ENCODE measurements at places on chromosomes 4 and X.

- DNase-seq, result no peak
Observed at GRCh38 chr4:97759785-97760184, 383.5 kb downstream of the STPG2 start.

- DNase-seq, result peak; percentile 53
Observed at GRCh38 chr4:742742-743311, 37.2 kb downstream of the PCGF3 start.

GRCh38 chr4:84894621-84895020 is 71.9 kb downstream of the WDFY3 start:
- no peak for DNase-seq

GRCh38 chrX:134602410-134602809 is 55.9 kb downstream of the PLAC1 start:
- no peak for DNase-seq

DNA sequence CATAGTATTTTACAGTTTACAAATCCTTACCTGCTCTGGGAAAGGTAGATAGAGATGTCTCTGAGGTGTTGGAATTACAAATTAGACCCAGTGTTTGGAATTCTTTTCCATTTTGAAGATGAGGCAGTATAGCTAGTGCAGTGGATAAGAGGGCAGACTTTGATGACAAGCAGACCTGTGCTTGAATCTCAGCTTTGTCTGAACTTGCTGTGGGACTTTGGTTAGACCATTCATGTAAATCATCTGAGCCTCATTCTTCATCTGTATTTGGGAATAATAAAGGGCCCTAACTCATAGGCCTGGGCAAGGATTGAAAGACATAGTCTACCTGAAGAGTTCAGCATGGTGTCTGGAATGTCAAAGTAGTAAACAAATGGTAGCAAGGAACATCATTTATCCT is 77.2 kb upstream of the BOD1L1 start:
- DNase-seq, result no peak

DNA sequence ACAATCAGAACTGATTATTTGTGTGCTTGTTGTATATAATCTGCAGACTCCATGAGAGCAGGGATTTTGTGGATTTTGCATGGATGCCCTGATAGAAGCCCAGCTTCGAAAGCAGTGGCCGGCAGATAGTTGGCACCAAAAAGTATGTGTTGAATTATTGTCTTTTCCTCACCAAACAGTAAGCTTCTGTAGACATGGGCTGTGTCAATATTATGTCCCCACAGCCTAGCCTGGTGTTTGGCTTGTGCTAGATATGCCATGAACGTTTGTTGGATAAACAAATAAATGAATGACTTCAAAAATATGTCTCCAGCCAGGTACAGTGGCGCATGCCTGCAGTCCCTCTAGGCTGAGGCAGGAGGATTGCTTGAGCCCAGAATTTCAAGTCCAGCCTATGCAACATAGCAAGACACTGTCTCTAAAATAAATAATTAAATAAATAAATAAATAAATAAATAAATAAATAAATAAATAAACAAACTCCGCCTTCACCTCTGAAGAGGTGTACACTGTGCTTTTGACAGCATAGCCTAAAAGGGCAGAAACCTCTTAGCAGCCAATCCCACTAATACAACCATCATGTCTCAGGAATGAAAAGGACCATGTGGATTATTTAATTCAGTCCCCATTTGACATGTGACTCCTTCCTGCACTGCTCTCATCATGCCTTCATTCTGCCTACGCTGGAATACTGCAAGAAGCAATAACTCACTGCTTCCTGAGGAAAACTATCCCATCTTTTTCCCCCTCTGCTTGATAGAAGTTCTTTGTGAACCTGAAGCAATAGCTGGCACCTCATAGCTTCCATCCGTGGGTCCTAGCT is 335.2 kb downstream of the FBXW7 start:
- DNase-seq, result no peak

- DNase-seq, result no peak
Observed at GRCh38 chr4:118850488-118851173, 14.7 kb upstream of the SEC24D start.

- DNase-seq, result no peak
Observed at GRCh38 chrX:3066555-3066954, 25.3 kb downstream of the ARSF start.

GRCh38 chr4:119738901-119739300 is 110.3 kb upstream of the PDE5A start:
- DNase-seq, result no peak

GRCh38 chr4:40046311-40046980 is 10.2 kb upstream of the N4BP2 start:
- no peak for DNase-seq

- no peak for DNase-seq
Observed at GRCh38 chr4:66073961-66074360, 403.7 kb upstream of the EPHA5 start.

- DNase-seq, result no peak
Observed at GRCh38 chrX:10884246-10884645, 226.9 kb upstream of the HCCS start.

- no peak for DNase-seq
Observed at GRCh38 chr4:5041699-5042098, 9.6 kb upstream of the STK32B start.

DNA sequence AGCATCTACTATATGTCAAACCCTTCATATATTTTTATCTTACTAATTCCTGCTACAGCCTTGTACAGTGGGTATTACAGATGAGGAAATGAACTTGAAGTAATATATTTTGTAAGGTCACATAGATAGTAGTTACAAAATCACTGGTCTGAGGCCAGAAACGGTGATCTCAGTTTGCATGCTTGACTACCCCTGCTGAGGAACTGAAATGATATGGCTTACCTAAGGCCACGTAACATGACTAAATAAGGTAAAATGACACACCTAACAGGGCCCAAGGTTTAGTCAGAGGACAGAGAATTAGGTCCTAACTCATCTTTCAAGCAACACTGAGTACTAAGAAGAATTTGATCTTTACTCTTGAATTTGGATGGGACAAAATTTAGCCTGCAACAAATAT is 1.5 kb upstream of the COMMD8 start:
- no peak for DNase-seq

DNA sequence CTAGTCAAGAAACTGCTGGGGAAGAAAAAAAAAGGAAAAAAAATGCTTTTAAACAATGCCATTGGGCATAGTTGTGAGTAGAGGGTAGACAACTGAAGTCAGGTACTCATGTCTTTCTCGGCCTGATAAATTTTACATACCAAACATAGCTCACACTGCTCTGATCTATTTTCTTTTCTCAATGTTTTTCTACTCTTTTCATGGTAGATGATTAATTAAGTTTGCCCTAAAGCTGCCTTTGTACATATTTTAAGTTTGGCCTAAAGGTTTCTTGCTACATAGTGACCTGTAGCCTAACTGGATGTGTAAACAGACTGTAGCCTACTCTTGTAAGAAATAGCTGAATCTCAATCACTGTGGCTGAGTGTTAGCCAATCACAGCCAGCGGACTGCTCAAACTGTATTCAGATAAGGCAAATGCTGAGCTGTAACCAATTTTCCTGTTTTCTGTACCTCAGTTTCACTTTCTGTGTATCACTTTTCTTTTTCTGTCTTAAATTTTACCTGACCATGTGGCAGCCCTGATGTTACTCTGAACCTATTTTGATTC is 121.0 kb downstream of the PCDH10 start:
- DNase-seq, result no peak

- DNase-seq, result no peak
Observed at GRCh38 chrX:119971184-119971583, 27.6 kb upstream of the NKAP start.

DNA sequence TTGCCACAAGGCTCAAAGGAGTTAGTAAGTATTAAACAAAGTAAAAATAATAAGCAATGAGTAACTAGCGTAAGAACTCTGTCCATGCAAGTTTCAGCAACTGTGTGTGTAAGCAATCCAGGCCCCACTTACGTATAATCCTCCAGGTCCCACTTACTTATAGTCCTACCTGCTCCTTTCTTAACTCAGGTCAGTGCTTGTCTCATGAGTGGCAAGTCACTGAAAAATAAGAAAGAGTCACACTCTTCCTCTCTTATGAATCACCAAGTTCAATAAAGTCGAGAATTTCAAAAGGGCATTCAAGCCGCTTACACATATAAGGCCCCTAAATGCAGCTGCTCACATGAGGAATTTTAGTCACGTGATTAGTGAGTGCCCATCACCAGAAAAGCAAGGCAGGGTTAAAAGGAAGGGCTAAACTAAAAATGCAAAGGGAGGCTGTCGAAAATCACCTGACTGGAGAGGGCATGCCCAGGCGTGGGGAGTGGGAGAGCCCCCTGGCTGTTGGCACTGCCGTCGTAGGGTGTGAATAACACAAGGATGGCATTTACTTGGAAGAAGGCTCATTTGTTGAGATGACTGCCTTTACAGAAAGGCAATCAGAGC is 58.2 kb downstream of the ZNF827 start:
- no peak for DNase-seq

- DNase-seq, result no peak
Observed at GRCh38 chr4:181822005-181822375, 421.2 kb upstream of the TENM3 start.

GRCh38 chr4:151038452-151039157 is 23.5 kb upstream of the LRBA start:
- no peak for DNase-seq

DNA sequence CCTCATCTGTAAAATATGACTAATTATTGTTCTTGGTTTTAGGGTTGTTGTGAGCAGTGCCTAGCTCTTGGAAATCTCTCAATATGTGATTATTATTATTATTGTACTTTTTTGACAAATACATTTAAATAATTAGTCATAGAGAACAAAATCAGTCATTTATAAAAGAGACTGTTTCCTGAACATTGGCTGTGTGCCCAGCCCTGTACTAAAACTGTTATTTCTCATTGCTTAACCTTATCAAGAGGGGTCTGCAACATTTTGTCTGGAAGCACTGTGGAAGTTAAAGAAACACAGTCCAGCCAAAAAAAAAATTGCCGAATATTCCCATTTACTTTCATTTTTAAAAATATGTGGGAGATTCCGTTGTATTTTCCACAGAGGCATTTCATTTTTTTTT is 989.2 kb upstream of the SLIT2 start:
- no peak for DNase-seq

GRCh38 chr4:179624768-179625181 is 2182.5 kb upstream of the AGA start:
- DNase-seq, result no peak

DNA sequence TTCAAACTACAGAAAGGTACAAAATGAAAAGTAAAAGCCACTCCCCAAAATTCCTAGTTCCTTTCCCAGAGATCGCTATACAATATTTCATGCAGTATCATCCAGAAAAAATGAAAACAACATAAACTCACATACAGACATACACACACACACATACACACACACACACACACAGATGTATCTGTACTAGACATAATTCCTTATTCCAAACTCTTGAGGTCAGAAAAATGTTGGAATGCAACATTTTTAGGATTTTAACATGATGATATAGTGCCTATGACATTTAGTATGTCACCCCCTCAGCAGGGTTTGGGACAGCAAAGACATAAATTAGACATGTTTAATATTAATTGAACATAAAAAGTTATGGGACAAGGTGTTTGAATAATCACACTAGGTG is 73.4 kb upstream of the LHFPL1 start:
- no peak for DNase-seq

GRCh38 chrX:48890934-48891401 is 6.6 kb downstream of the TIMM17B start:
- no peak for DNase-seq

DNA sequence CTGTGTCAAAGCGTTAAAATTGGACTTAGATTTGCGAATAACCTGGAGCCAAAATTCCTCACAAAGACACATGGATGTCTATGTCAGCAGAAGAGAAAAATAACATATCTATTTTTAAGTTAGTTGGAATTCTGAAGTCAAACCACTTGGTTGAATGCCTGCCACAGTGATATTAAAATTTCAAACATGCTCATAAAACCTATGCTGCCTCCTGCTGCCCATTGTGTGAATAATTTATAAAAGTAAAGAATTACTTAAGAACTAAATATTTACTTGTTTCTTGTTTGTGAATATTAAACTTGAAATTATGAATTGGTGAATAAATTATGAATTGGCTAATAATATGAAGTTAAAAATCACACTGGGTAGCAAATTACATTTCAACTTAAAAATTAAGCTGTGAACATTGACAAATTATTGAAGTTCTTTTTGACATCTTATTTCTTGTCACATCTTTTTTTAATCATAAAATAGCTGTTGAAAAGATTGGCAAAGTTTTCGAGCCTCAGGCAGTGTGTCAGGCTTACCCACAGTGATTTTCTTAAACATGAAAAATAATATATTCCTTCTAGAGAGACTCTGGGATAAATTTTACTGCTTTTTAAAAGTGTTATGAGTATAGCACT is 35.4 kb downstream of the FABP2 start:
- DNase-seq, result no peak

DNA sequence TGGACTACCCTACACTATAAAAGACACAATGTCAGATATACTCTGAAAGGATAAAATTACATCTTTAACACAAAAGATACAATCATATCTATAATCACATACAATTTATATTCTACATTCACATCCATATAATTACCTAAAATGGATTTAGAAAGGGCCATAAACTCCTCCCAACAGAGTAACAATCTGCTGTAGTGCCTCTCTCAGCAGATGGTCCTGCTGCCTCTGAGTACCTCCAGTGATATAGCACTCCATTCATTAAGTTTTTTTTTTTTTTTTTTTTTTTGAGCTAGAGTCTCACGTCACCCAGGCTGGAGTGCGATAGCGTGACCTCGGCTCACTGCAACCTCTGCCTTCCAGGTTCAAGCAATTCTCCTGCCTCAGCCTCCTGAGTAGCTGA is 7.4 kb downstream of the ANKRD37 start:
- DNase-seq, result no peak

- no peak for DNase-seq
Observed at GRCh38 chr4:125956276-125956675, 641.5 kb downstream of the FAT4 start.

DNA sequence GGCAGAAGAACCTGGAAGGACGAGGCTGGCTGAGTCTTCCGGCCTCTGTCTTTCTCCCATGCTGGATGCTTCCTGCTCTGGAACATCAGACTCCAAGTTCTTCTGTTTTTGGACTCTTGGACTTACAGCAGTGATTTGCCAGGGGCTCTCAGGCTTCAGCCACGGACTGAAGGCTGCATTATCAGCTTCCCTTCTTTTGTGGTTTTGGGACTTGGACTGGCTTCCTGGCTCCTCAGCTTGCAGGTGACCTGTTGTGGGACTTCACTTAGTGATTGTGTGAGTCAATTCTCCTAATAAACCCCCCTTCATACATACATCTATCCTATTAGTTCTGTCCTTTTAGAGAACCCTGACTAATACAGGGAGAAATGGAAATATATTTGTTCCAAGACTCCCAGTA is 265.8 kb downstream of the PCDH18 start:
- DNase-seq, result no peak

- DNase-seq, result no peak
Observed at GRCh38 chr4:10565166-10565780, 108.0 kb upstream of the ZNF518B start.

All from stimulated activated CD8-positive, alpha-beta memory T cell treated with anti-CD3 and anti-CD28 coated beads, Interleukin-4, amount 100 ng/mL, for 1 hour (primary cell).